Cardiac ventricle fibroblast (primary cell): ENCODE measurements at places on chromosomes 11 and 22. TPM values are rescaled to one million over a fixed set of nuclear protein-coding genes. Genes with fewer than 3 reads are reported as not detected.

The DERL3 gene
- 0.06 TPM in 1 of 2 replicates, not detected in the other for total RNA-seq

The IRAG1 gene
- total RNA-seq, result 1.2 and 1.4 TPM in 2 replicates

The RFPL2 gene
- total RNA-seq, result not detected in 2 replicates

The KDM4F gene
- not detected in 2 replicates for total RNA-seq

The SNX19 gene
- 44.3 and 49.9 TPM in 2 replicates for total RNA-seq

The GLYAT gene
- not detected in 2 replicates for total RNA-seq

The TRIM49 gene
- total RNA-seq, result not detected in 2 replicates

The LRRC4C gene
- total RNA-seq, result not detected in 2 replicates

The CECR2 gene
- total RNA-seq, result 1.3 and 2.1 TPM in 2 replicates

The CDC42EP1 gene
- 67.3 and 73.9 TPM in 2 replicates for total RNA-seq

The F2 gene
- not detected in 2 replicates for total RNA-seq

The MMP8 gene
- not detected in 2 replicates for total RNA-seq

The FOXR1 gene
- total RNA-seq, result not detected in 2 replicates

The PLAAT5 gene
- 0.94 and 1.1 TPM in 2 replicates for total RNA-seq

The SCGB1D1 gene
- total RNA-seq, result not detected in 2 replicates

The IGLL1 gene
- total RNA-seq, result not detected in 2 replicates

The SPDYC gene
- not detected in 2 replicates for total RNA-seq

The GGTLC3 gene
- not detected in 2 replicates for total RNA-seq

The CHKA gene
- total RNA-seq, result 5.9 and 8.3 TPM in 2 replicates

The RFPL3 gene
- not detected in 2 replicates for total RNA-seq

The TMEM80 gene
- total RNA-seq, result 20.3 and 34.6 TPM in 2 replicates

The BRSK2 gene
- not detected in 2 replicates for total RNA-seq

The PTPN5 gene
- total RNA-seq, result not detected in 2 replicates

The WBP2NL gene
- 0.19 and 0.39 TPM in 2 replicates for total RNA-seq
